Mesothelial cell of epicardium (in vitro differentiated cells): ENCODE measurements at places on chromosomes 12 and 14. TPM values are rescaled to one million over a fixed set of nuclear protein-coding genes. Genes with fewer than 3 reads are reported as not detected.

GRCh38 chr12:105057174-105057573 lies 27.1 kb downstream of the ALDH1L2 start:
- DNase-seq: no peak

DNA sequence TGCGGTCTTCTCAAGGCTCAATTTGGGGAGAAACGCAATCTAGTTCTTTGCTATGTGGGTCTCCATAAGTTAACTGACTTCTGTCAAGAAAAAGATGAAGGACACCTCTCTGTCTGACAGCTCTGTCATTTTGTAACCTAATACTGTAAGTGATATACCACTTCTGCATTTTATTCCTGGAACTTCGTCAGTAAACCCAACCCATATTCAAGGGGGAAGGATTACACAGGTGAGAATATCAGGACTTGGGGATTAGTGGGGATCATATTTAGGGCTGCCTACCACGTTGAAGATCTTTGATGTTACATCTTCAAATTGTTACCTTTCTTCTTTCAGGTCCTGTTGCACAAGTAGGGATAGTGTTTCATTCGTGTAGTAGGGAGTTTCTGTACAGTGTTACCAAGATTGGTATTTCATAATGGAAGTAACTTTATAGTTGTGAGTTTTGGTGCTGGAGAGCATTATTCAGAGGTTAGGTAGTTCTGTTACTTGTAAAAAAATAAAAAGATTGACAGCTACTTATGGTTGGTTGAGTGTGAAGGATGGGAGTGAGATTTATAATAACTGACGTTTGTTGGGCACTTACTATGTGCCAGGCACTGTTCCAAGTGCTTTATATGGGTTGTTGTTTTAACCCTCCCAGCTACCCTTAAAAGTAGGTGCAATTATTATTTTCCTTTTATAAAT lies 1.6 kb downstream of the TMEM260 start:
- no peak for DNase-seq

- no peak for DNase-seq
These were observed 410.1 kb downstream of the NAV3 start for GRCh38 chr12:78240827-78241226.

GRCh38 chr12:96064271-96064670 lies 28.9 kb upstream of the LTA4H start:
- no peak for DNase-seq

- DNase-seq: no peak
These were observed 138.6 kb downstream of the RPS29 start for GRCh38 chr14:49447540-49448107.

- DNase-seq: no peak
These were observed 14.7 kb downstream of the CDCA4 start for GRCh38 chr14:105005929-105006830.

GRCh38 chr12:21478756-21479455 lies 22.5 kb downstream of the RECQL start:
- no peak for DNase-seq

GRCh38 chr12:53664936-53665335 lies 10.9 kb downstream of the ATP5MC2 start:
- no peak for DNase-seq

DNA sequence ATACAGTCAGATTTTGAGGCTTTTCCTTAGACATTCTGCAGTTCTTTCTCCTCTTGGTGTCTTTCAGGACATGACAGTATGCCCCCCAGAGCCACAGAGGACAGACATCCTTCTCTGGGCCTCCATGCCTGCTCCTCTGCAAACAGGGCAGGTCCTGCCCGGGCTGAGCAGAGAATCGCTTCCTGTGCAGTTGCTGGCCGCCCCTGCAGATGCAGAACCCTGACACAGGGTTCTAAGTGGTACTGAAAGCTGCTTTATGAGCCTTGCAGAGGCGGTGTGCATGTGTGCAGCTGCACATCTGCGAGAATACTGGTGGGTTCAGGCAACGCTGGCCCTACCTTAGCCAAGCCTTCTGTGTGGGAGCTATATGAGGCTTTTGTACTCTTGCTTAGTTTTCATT lies 54.5 kb downstream of the FLRT2 start:
- DNase-seq: no peak

NFATC4 gene
- total RNA-seq: 291 to 298 TPM (median 292 TPM) in 3 replicates
